ENCODE measurements at places on chromosomes 11 and 22. TPM values are rescaled to one million over a fixed set of nuclear protein-coding genes. Genes with fewer than 3 reads are reported as not detected.

- no peak for DNase-seq
Observed at GRCh38 chr11:27653990-27654758, 46.1 kb downstream of the BDNF start.

- DNase-seq: peak; percentile 94
Observed at GRCh38 chr11:65150509-65151299, 16.4 kb upstream of the SYVN1 start.

GRCh38 chr22:40179526-40179925 is 1.8 kb downstream of the TNRC6B start:
- DNase-seq: no peak

The RAB39A gene
- 4.0 TPM for total RNA-seq

Measured in mesenteric fat pad (tissue), 1 donor.